GM10248 (cell line): ENCODE measurements at places on chromosomes 5 and 9.

- no peak for DNase-seq
These were observed 22.2 kb downstream of the NKD2 start for GRCh38 chr5:1030801-1031271.

DNA sequence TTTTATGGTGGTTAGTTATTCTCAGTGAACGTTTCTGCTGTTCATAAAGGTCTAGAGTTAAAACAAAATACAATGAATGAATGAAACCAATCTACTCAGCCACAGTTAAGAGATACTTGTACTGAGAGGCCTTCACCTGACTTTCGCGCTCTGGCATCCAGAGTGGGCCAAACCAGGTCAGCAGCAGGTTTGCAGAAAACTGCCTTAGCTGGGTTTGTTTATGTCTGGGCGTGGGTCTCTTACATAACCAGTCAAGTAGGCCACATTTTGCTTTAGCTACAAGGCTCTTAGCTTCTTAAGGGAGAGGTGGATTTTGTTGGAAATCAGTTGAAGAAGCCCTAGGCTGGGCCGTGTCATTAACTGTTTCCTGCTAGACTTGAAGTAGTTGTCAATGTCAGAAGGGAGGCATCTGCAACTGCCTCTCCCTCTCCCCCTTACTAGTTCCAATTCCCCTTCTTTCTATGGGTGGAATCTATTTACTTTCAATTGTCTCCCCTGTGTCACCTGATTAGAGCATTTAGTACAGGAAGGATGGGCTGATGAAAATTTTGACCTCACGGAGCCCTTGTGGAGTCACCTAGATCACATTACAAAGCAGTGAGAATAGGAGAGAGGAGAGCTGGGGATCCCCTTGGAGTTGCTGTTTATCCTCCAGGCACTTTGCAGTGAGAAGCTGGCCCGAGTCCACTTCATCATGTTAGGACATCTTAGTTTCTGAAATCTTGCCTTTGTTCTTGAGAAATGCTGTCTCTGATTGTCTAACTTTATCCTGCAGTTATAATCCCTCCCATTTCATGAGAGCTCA lies 200.5 kb downstream of the ARHGEF28 start:
- DNase-seq, result no peak

GRCh38 chr5:133662578-133662977 lies 50.2 kb upstream of the FSTL4 start:
- no peak for DNase-seq

- DNase-seq, result no peak
These were observed 134.1 kb upstream of the ZNF462 start for GRCh38 chr9:106728860-106729259.

GRCh38 chr9:91604451-91605179 lies 181.0 kb upstream of the NFIL3 start:
- no peak for DNase-seq

DNA sequence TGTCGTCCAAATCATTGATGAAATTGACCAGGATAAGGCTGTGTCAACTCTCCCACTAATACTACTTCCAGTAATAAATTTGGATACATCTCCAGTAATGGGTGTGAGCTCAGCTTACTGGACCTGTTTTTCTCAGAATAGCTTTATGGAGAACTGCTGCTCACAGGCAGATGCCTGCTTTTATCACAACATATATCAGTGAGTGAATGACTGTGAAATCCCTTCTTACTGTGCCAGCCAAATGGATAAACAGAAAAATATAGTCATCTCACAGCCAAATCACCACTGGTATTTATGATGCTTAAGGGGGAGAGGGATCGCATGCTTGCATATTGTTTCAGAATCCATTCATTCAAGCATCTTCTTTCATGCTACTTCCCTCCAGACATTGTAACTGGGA lies 148.4 kb upstream of the PAPPA start:
- DNase-seq, result no peak

DNA sequence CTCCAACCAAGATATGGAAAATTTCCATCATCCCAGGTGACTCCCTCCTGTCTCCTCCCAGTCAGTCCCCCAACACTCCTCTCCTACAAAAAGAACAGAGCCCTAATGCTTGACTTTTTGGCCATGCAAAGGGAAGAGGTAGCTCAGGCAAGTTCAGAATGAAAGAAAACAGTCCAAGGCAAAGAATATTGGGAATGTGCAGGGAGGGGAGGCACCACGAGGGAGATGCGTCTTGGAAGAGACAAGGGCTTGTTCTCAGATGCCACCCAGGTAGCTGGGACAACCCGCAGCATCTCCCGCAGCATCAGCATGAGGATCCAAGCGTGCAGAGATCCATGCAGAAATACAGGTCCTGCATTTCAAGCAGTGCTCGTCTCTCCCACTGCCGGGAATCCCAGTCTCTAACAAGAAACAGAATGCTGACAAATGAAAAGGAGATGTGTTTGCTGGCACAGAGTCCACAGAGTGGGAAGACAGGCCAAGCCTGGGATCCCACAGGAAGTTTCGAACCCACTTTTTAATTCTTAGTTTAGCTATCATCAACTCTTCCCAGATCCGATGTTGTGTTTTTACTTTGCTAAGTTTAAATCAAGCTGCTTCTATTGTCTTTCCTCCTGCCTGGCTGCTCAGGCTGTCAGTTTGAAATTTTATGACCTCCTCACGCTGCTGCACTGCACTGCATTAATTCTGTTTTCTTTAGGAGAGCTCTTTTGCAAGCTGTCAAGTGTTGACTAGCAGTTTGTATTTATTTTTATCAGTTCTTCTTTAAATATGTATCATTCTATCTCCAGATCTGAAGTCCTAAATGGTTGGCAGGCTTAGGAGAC lies 86.8 kb upstream of the OSMR start:
- DNase-seq, result no peak

- DNase-seq, result no peak
These were observed 597 bp upstream of the CENPH start for GRCh38 chr5:69188811-69189161.

DNA sequence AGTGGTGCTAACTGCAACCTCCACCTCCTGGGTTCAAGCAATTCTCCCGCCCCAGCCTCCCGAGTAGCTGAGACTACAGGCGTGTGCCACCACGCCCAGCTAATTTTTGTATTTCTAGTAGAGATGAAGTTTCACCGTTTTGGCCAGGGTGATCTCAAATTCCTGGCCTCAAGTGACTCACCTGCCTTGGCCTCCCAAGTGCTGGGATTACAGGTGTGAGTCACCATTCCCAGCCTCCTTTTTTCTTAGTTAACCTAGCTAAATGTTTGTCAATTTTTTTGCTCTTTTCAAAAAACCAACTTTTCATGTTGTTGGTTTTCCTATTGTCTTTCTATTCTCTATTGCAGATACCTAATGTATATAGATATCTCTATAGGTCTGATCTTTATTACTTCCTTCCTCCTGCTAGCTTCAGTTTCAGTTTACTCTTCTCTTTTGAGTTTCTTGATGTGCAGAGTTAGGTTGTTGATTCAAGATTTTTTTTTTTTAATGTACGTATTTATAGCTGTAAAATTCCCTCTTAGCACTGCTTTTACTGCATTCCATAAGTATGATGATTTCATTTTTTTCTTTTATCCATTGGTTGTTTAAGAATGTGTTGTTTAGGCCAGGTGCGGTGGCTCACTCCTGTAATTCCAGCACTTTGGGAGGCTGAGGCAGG lies 32.9 kb downstream of the FGD3 start:
- DNase-seq, result peak; percentile 17
